ENCODE measurements at places on chromosomes 7 and 10. TPM values are rescaled to one million over a fixed set of nuclear protein-coding genes. Genes with fewer than 3 reads are reported as not detected.
A peak's percentile ranks its signal among the peaks of the same experiment; 100 is the strongest.

- peak; percentile 95 for DNase-seq
Measured at GRCh38 chr7:81267508-81267907, 348.7 kb upstream of the SEMA3C start.

DNA sequence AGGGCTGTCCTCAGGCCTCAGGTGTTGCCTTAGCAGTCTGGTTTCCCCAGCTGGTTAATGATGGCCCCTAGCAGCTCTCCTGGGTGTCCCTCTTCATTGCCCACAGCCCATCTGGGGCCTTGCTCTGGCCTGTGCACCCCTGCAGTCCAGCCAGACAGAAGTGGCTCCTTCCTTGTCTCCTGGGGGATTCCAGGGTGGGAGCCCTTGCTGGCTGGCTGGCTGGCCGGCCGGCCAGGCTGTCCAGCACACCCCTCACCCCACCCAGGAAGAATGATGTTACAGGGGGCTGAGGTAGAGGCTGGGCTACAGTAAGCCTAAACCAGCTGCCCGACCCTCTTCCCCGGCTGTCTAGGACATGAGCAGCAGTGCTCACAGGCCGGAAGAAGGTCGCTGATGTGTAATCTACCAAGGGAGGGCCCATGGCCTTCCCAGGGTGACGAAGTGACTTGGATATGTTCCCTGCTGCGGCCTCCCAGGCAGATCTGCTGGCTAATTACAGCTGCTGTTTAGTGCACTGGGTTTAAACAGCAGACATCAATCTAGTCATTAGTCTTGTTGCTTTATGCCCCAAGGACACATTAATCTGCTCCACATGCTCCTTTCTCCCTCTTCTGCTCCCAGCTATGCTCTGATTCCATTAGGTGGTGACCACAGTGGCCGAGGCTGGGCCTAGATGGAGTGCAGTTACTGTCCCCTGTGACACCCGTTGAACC is 53.8 kb upstream of the LRRC4 start:
- DNase-seq: no peak

The FZD1 gene
- 4.1 TPM for total RNA-seq

The ZNF33A gene
- 18.9 TPM for total RNA-seq

- DNase-seq: peak; percentile 82
Measured at GRCh38 chr7:129066290-129067131, 11.6 kb upstream of the TNPO3 start.

GRCh38 chr10:132904181-132904813 is 38.1 kb downstream of the CFAP46 start:
- no peak for DNase-seq

The FANK1 gene
- 4.1 TPM for total RNA-seq

The ATRNL1 gene
- total RNA-seq: 0.07 TPM

DNA sequence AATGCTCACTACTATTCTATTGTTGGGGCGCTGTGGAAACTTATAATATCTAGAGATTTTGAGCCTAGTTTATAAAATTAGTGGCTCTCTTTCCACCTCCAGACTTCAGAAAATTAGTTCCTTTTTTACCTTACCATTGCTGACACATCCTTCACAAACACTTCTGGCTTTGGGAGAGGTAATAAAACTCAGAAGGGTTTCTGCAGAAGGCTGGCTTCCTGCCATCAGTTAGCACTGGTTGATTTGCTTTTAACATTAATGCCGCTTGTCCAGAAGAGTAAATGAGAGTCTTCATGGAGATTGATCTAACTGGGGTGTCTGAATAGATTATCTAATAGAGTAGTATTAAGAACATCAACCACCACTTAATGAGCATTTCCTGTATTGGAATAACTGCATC is 20.3 kb downstream of the ACSM6 start:
- no peak for DNase-seq

GRCh38 chr7:112362731-112363131 is 87.5 kb upstream of the IFRD1 start:
- no peak for DNase-seq

DNA sequence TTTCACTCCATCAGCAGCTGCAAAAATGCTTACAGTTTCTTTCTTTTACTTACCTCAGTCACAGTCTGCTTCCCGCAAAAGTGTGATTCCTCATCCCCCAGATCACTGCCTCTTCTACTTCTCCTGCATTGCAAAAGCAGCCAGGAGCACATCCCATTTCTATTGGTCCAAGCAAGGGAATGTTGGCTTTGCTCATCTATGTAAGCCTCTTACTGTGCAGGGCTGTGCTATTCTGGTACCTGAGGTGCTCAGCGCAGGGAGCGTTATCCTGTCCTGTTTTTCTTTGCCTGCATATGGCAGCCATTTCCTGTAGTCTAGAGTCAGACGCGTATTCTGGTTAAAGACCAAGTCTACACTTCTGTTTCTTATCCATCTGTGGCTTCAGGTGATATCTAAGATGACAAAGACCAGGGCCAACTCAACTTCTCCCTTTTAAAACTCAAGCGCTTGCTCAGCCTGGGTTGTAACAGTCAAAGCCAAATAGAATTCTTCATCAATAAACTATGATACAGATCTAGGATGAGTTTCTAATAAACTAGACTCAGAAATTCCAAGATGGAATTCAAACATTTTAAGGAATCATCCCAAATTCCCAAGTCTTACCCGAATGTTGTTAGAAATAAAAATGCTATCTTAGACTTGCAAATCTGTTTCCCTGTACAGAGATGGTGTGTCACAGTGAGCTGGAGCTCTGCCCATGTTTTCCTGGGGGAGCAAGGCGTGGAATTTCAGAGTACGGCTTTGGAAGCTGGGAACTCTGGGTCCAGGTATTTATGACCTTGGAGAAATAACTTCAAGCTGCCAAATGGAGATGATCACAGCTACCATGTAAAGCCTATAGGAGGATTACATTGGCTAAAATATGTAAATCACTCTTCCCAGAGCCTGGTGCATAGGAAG is 6.1 kb upstream of the RBM17 start:
- DNase-seq: no peak

DNA sequence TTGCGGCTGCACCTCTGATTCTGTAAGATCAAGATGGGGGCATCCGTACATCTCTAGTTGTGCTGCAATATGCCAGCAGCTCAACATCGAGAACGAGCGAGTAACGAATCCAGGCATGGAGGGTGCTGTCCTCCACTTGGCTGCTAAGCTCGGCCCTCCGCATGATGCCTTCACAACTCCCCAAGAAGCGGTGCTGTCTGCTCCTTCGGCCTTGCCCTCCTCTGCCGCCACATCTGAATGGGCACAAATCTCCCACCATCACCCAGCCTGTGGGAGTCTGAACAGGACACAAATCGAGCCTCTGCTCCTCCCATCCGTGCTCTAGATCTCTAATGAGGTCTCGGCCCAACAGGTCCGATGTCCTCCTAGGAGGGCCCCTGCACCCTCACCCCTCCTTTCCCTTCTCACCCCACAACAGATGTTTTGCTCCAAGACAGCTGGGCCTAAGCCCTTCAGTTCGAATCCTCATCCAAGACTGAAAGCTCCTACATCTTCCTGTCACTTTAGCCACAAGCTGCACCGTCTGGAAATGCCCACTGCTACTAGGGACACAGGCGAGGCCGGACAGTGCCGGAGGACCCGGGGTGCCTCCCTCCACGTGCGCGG is 86.7 kb downstream of the ZNF33B start:
- DNase-seq: peak; percentile 1

DNA sequence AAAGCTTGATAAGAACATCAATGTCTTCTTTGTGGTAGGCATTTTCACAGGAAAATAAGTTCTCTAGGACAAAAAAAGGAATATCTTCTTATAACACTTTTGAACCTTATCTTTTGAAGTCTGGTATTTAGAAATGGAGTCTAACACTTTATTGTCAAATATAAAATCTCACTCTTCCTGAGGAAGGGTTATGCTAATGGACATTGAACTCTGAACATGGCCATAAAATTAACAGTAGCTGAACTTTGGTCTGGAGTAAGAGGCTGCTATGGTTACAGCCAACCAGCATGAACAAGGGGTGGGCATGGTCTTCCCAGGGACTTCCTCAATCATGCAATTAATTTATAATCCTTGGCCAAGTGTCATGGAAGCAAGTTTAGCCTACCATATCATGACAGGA is at the start of gene CLRN3:
CLRN3 (minus strand) TSS at position 199 of the 400 bp plus-strand sequence; CDS start at position 42, 157 bp downstream.
- no peak for DNase-seq

The MYOZ1 gene
- not detected for total RNA-seq

DNA sequence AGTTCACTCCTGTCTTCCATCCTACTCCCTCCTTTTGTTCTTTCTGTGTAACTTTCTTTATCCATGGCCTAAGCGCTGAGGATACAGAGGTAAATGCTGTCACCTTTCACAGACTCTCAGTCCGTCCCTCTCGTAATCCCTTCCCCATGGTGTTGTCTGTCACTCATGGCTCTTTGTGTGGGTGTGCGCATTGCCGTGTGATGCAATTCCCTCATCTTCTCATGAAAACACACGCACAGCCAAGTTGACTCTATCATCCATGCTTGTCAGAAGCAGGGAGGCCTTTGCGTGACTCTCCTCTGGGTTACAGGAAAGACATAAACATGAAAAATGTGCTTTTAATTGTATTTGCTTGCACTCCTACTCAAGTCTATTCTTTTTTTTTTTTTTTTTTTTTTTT is 125.6 kb upstream of the C7orf33 start:
- DNase-seq: no peak

All from foreskin keratinocyte (primary cell).